ENCODE measurements at places on chromosomes 3 and 15. TPM values are rescaled to one million over a fixed set of nuclear protein-coding genes. Genes with fewer than 3 reads are reported as not detected.

KLHL40 gene
- total RNA-seq: 480 TPM

- H3K27me3 ChIP-seq: no peaks in the 10 kb centered on the region
- H3K4me1 ChIP-seq: peaks cover 39% of the 10 kb centered on the region
- H3K36me3 ChIP-seq: peaks cover 5% of the 10 kb centered on the region
- no peak overlapping the region for H3K4me3 ChIP-seq
Observed at GRCh38 chr3:122409446-122409845, 6.4 kb downstream of the WDR5B start.

DNA sequence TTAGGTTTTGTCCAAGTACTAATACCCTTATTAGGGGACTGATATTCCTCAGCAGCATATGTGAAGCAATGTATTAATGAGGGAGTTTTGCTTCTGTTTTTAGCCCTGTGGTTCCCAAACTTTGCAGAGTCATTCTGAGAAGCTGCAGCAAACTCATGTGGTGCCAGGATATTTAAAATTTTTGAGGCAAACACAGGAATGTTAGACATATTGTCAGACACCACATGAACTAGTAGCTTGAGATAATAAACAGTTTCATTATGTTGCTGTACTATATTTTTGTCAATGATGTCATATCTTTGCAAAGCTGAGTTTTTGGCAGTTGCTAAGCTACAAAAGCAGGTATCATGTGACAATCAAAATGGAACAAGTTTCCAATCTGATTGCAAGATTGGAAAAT is 36.6 kb downstream of the ATP6V1A start:
- no peaks in the 10 kb centered on the region for H3K36me3 ChIP-seq
- no peak for DNase-seq
- H3K4me1 ChIP-seq: peaks cover 27% of the 10 kb centered on the region

COL6A5 gene
- not detected for total RNA-seq

DHX36 gene
- 52.4 TPM for total RNA-seq

GRCh38 chr15:58524247-58524646 is 92.5 kb downstream of the LIPC start:
- H3K36me3 ChIP-seq: no peaks in the 10 kb centered on the region
- no peaks in the 10 kb centered on the region for H3K27me3 ChIP-seq
- no peak overlapping the region for H3K27ac ChIP-seq
- peaks cover 13% of the 10 kb centered on the region for H3K4me1 ChIP-seq
- DNase-seq: no peak
- no peak overlapping the region for H3K4me3 ChIP-seq

GRCh38 chr15:101209285-101209845 is 42.5 kb downstream of the CHSY1 start:
- peaks cover 36% of the 10 kb centered on the region for H3K4me1 ChIP-seq
- no peaks in the 10 kb centered on the region for H3K36me3 ChIP-seq
- H3K4me3 ChIP-seq: no peak overlapping the region
- H3K27ac ChIP-seq: no peak overlapping the region
- DNase-seq: no peak

GRCh38 chr3:107241217-107241616 is 136.0 kb upstream of the CCDC54 start:
- peaks cover 19% of the 10 kb centered on the region for H3K4me1 ChIP-seq
- peak overlapping the region; percentile 96 for H3K4me3 ChIP-seq
- DNase-seq: no peak
- H3K27me3 ChIP-seq: no peaks in the 10 kb centered on the region
- H3K36me3 ChIP-seq: no peaks in the 10 kb centered on the region
- H3K27ac ChIP-seq: no peak overlapping the region

ACP3 gene
- 0.86 TPM for total RNA-seq

DNA sequence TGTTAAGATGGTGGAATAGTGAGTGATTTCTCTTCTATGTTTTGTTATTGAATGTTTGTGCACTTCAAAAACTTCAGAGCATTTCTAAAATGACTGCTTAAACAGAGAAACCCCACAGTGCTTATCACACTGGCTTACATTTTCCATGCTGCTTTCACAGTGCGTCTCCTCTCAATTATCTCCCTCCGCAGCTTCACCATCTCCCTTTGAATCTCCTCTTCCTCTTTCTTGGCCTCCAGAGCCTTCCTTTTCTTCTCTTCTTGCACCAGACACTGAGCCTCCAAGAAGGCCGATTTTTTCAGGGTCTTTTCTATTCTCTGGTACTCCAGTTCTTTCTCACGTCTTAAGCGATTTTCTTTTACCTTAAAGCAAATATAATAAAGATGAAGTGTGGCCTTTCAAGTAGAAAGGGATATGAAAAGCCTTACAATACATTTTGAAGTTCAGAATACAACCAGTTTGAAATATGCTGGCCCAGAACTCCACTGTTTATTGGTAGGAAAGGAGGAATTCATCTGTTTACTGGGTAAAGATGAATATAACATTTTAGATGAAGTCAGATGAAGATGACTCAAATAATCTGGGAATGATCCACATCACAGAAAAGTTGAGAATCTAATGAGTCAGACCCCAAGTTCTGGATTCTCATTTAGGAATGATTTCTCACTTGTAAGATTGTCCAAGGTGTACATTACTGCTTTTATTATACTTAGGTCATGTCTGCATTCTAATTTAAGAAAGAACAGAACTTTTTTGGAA is 21.4 kb downstream of the CCDC191 start:
- no peaks in the 10 kb centered on the region for H3K4me1 ChIP-seq
- H3K4me3 ChIP-seq: no peak overlapping the region
- DNase-seq: no peak
- no peak overlapping the region for H3K27ac ChIP-seq
- no peaks in the 10 kb centered on the region for H3K27me3 ChIP-seq
- no peaks in the 10 kb centered on the region for H3K36me3 ChIP-seq

DNA sequence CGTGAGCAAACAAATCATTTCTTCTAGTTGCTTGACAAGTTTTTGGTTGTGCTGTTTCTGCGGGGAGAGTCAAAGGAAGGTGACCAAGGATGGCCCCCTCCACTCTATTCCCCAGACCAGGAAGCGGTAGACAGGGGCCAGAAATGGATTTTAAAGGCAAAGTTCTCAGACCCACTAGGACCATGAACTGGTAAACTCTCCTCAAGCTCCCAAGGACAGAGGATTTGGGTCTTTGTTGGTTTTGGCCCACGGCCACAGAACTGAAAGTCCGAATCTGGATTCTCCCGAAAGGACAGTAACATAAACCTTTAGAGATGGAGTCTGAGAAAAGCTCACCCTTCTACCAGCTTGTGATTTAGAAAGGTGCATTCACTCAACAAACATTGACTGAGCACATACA is 85.9 kb upstream of the C2CD4B start:
- no peak overlapping the region for H3K27ac ChIP-seq
- H3K27me3 ChIP-seq: no peaks in the 10 kb centered on the region
- no peaks in the 10 kb centered on the region for H3K36me3 ChIP-seq

SLC9A9 gene
- 5.4 TPM for total RNA-seq

RAD18 gene
- total RNA-seq: 2.2 TPM
